OCI-LY7 (cell line): ENCODE measurements at places on chromosomes 7 and 10.
A peak's percentile ranks its signal among the peaks of the same experiment; 100 is the strongest.

- DNase-seq, result no peak
Measured at GRCh38 chr7:84946549-84946948, 240.3 kb downstream of the SEMA3D start.

- DNase-seq, result no peak
Measured at GRCh38 chr7:91526404-91526803, 262.2 kb downstream of the FZD1 start.

DNA sequence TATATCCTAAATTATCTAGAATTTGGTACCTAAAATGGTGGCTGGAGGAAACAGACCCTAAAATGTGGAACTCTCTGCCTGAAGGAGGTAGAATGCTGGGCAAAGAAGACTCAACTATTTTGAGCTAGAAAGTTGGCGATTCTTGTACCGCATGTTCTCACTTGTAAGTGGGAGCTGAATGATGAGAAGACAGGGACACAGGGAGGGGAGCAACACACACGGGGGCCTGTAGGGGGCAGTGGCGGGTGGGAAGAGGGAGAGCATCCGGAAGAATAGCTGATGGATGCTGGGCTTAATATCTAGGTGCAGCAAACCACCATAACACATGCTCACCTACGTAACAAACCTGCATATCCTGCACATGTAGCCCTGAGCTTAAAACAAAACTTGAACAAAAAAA is 250.6 kb downstream of the CALN1 start:
- DNase-seq, result no peak

DNA sequence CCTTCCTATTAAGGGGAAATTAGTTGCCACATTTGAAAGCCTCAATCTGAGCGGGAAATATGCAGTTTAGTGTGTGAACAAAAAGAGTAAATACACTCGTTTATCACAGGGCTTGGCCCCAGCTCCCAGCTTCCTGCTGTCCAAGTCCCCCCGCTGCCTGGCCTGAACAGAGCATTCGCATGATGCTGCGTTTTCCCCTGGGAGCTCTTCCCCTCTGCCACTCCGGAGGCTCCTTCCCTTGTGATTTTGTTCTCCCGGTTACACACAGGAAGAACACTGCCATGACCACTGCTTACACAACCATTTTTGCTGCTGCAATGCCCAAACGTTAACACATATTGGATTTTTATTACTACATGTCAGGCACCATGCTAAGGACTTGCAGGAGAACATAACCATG is 120.7 kb upstream of the ADARB2 start:
- no peak for DNase-seq

DNA sequence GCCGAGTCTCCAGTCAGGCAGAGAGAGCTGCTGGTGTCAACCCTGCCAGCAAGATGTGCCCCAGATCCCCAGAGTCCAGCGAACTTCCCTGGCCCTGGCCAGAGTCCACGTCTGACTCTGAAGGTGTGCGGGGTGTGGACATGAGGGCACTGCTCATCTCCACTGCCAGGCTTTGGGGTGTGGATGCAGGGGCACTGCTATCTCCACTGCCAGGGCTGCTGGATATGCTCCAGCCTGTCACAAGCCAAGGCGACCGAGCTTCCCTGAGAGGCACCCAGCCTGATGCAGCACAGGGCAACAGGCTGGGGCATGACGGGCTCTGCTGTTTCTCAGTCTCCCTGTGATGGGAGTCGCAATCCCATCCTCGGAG is 596.8 kb downstream of the PTPRN2 start:
- DNase-seq, result no peak

DNA sequence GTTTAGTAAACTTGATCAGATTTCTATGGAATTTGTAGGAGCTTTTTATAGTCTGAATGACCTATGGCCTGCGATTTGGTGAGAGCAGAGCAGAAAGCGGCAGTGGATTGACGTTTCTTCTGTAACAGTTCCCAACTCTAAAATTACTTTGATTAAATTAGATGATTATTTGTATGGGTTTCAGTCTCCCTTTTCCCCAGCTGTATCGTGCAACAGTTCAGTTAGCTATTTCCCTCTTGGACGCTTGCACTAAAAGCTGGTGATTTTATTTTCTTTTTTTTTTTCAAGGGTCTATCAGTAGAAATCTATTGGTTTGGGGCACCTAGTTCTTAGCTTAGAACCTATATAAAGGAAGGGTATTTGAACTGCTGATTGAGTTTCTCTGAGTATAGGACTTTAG is 6.8 kb downstream of the AHCYL2 start:
- DNase-seq, result no peak

GRCh38 chr10:10609379-10609955 is 408.2 kb upstream of the CELF2 start:
- no peak for DNase-seq

- no peak for DNase-seq
Measured at GRCh38 chr7:151800861-151801260, 76.1 kb downstream of the PRKAG2 start.

- no peak for DNase-seq
Measured at GRCh38 chr7:123270570-123270969, 70.8 kb upstream of the SLC13A1 start.

DNA sequence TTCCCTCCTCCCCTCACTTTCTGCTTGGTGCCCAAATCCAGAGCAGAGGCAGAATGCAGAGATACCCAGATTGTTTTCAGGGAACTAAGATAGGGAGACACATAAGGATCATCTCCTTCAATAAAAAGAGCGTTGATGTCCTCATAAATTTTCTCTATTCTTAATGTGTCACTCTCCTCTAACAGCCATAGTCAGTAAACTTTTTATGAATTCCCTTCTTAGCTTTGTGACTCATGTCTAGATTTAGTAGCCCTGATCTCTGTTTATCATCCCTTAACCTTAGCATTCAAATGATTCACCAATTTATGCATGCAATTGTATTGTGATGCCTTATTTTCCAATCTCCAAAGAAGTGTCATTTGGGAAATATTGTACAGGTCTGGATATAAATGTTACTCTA is 995.5 kb upstream of the C7orf33 start:
- no peak for DNase-seq

DNA sequence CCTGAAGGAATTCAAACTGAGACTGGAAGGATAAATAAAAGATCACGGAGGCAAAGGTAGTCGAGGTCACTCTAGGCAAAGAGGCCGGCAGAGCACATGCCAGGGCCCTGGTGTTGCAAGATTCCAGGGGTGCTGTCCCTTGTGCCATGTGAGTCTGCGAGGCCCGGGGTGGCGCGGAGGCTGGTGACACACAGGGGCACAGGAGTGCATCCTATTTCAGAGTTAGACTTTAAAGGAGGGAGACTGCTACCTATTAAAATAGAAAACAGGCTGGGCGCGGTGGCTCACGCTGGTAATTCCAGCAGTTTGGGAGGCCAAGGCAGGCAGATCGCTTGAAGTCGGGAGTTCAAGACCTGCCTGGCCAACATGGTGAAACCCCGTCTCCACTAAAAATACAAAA is 12.6 kb downstream of the BEND7 start:
- DNase-seq, result no peak

GRCh38 chr10:77626266-77626935 is 11.2 kb downstream of the KCNMA1 start:
- no peak for DNase-seq

DNA sequence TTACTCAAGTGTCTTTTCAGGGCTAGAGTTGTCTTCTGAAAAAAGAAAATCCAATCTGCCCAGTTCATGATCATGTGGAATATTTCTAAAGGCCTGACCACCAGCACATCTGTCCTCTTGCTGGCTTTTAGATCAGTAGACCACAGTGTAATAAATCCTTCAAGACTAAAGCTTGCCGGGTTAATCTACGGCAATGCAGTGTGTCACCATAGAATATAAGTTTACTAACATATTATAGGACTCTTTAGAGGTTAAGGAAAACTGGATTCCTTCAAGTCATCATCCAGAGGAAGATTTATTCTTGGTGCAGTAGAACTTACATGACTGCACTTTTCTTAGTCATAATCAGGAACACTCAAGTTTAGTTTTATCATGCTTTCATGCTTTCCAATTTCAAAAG is 349.5 kb downstream of the SEMA3D start:
- DNase-seq, result no peak

- no peak for DNase-seq
Measured at GRCh38 chr7:1843271-1843861, 173.3 kb downstream of the ELFN1 start.

GRCh38 chr10:60417901-60418300 is 28.2 kb upstream of the ANK3 start:
- no peak for DNase-seq

GRCh38 chr7:137771679-137772078 is 75.1 kb downstream of the DGKI start:
- no peak for DNase-seq

DNA sequence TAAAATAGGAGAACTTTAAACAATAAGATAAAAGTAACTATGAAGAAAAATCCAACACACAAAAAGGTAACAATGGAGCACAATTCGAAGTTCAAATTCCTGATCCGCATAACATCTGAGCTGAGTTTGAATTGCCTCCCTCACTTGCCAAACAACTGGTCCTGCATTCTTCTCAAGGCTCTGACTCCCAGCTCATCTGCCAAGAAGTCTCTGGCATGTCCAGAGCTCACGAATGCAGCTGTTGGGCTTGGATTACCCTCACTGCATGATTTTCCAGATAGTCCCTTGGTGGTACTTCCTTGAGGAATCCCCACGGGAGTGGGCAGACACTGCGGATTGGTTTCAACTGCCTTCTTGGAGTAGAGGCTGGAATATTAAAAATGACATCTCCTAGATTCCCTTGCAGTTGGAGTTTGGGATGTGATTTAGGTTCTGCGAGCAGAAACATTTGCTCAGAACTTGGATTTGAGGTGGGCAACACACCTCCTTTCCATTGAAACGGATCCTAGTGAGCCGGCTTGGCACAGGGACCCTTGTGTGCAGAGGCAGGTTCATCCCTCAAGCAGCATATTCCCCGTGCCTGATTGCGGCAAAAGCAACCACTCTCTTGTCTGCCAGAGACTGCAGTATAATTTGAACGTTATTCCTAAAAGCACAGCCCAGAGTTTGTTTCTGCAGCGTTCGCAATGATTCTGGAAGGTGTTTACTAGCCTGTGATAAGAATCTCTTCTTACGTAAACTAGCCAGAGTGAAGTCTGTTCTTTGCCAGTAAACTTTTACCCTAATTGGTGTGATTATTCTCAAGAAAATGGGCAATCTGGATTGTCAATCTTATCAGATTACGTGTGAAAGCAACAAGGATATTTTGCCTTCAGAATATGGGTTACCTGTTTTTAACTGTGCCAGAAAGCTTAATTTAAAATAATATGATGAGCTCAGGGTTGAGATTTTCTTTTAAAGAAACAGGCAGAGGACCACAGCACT is 23.4 kb upstream of the PRKCQ start:
- DNase-seq, result no peak

DNA sequence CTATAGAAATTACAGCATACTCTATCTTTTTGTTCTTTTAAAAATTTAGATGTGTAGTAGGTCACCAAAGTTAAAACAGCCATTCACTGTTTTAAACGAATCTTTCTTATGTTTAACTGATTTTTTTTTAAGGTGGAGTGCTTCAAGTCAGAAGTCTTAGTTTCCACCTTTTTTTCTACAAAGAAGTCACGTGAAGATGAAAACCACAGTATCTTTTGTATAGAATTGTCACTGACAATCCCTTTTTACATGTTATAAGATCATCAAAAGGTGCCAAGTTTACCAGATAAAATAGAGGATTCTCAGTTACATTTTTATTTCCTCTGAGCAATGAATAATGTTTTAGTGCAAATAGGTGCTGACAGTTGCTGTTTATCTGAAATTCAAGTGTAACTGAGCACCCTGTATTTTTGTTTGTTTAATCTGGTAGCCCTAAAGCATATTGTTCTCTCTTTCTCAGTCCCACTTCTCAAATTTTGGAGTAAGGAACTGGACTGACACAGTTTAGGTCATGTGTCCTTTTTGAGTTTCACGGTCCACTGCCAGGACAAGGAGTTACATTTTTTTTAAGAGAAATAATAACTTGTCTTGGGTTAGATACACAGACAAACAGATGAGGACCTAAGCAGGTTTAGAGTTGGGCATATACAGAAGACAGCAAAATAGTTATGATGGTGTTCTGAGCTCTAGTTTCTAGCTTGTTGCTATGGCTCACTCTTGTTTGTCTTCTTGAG is 233.2 kb upstream of the MBL2 start:
- DNase-seq, result no peak

GRCh38 chr7:21422751-21423150 is 5.1 kb upstream of the SP4 start:
- DNase-seq, result no peak

DNA sequence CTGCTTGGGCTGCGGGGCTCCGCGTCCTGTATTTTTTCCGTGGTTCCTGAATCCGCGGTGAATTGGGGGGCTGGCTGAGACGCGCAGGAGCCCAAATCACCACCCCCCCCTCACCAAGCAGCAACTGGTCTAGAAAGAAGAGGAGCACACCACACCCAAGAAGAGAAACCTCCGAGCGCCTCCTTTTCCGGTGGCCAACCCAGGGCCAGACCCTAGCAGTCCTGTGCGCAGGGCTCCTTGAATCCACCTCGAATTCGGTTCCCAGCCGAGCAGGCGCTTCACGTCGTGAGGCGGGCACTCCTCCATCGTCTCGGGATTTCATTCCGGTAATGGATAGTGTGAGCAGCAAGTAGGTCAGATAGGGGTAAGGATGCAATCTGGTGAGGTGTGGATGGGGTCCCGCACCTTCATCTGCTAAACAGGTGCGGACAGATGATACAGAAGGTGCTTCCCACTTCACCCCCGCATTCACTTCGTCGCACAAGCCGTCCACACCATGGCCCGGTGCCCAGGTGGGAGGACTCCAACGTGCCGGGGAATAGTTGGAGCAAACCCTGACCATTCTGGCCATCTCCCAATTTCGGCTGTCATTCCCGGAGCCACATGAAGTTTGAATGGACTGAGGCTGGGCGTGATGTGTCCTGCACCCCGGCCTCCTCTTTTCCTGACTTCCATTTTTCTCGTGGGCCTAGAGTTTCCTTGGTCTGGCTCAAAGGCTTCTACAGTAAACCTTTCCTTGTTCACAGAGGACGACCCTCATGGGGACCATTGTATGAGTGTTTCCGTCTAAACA is 19.8 kb upstream of the ZNF273 start:
- DNase-seq, result no peak

GRCh38 chr10:86863484-86863842 is 94.0 kb downstream of the MMRN2 start:
- no peak for DNase-seq

DNA sequence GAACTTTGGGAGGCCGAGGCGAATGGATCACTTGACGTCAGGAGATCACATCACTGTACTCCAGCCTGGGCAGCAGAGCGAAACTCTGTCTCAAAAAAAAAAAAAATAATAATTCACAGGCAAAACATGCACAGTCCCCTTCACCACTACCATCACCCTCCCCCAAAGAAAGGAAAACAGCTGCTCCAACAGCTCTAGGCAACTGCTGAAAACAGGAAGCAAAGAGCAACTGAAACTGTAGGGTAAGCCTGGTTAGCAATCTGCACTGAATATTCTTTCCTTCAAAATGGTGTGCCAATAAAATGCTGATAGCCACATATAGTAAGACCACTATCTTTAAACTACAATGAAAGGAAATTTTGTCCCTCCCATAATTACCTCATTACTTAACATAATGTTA is 11.8 kb downstream of the NT5C2 start:
- DNase-seq, result peak; percentile 96

GRCh38 chr7:92612501-92612900 is 22.3 kb upstream of the FAM133B start:
- DNase-seq, result no peak
